Upper lobe of right lung (tissue), 1 donor: ENCODE measurements at places on chromosomes 11 and 22. TPM values are rescaled to one million over a fixed set of nuclear protein-coding genes. Genes with fewer than 3 reads are reported as not detected.

The ACRV1 gene
- not detected for total RNA-seq

DNA sequence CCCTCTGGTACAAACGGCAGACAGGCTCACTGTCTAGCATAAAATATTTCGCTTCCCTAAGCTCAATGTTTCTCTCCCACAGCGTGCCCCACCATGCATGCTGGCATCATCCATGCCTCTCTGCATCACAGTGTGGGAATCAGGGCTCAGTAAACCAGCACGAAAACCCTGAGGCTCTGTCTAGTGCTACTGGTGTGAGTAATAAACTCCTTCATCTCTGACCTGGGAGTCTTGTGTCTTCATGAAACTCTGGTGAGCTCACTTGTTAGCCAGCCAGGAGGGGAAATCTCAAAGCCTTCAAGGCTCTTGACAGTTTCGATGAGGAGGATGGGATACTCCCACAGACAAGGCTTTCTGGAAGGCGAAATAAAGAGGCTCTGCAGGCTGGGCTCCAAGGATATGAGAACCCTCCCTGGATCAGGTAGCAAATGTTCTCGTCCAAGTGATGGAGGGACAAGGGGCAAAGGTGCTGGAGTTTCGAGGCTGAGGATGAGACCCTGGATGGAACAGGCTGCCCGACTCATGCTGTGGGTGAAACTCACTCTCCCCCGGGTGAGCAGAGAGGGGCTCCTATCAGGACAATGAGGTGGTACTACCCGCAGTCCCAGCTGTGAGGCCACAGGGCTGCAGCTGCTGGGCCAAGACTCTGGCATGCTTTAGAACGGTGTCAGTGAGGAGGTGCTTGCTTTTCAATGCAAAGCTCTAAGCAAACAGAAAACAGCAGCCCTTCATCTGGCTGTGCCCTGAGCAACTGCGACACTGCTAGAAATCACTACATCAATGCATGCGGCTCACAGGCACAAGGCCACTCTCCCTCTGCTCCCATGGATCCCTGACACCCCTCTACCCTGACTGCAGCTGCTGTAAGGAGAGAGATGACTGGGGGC lies 69.3 kb downstream of the SHANK2 start:
- no peak for DNase-seq

DNA sequence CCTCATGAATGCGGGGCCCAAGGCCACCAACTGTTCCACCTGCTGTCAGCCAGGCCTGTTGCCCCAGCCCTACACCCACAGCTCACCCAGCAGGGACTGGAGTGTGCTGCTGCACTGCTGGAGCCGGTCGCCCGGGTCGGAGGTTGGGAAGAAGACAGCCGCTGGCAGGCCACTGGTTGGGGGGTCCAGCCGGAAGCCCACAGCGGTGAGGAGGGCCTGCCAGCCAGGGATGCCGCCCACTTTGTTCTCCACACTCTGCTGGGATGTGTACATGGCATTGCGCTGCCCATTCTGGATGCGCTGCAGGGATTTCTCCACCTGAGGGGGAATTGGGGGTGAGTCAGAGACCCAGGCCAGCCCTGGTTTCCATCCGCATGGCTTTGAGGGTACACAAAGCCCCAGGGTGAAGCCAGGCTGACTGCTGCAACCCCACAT lies 74.2 kb upstream of the PITPNB start:
- peak; percentile 58 for DNase-seq

- DNase-seq = peak; percentile 93
Observed at GRCh38 chr11:67584205-67584880, 731 bp downstream of the GSTP1 start.

DNA sequence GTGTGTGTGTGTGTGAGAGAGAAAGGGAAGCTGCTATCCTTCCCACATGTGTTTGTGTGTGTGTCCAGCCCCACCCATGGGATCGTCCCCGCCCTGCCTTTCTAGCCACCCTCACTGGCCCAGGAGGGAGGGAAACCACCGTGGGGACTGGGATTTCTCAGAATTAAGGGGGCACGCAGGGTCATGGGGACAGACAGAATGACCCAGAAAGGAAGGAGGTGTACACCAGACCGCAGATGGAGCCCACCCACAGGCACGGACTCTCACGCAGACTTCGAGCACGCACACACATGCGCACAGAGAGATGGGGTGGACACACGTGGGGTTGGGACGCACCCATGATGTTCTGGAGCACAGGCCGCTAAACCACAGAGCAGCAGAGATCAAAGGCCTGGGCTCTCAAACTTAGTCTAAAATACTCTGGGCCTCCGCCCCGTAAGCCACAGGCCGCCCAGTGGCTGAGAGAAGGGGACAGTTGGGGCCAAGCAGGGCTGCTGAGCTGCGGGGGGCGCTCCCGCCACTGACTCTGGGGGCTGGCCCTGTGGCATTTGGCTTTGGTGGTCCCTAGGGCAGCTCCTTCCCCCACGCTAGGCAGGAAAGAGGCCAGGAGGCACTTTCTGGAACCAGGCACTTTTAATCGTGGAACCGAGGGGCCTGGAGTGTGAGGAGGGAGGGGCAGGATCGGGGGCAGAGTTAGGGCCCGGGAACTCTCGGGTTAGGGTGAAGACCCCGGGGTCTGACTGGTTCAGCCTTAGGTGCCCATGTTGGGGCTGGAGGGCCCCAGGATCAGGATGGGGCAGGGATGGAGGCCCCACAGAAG lies 1.5 kb downstream of the IFITM5 start:
- peak; percentile 63 for DNase-seq

DNA sequence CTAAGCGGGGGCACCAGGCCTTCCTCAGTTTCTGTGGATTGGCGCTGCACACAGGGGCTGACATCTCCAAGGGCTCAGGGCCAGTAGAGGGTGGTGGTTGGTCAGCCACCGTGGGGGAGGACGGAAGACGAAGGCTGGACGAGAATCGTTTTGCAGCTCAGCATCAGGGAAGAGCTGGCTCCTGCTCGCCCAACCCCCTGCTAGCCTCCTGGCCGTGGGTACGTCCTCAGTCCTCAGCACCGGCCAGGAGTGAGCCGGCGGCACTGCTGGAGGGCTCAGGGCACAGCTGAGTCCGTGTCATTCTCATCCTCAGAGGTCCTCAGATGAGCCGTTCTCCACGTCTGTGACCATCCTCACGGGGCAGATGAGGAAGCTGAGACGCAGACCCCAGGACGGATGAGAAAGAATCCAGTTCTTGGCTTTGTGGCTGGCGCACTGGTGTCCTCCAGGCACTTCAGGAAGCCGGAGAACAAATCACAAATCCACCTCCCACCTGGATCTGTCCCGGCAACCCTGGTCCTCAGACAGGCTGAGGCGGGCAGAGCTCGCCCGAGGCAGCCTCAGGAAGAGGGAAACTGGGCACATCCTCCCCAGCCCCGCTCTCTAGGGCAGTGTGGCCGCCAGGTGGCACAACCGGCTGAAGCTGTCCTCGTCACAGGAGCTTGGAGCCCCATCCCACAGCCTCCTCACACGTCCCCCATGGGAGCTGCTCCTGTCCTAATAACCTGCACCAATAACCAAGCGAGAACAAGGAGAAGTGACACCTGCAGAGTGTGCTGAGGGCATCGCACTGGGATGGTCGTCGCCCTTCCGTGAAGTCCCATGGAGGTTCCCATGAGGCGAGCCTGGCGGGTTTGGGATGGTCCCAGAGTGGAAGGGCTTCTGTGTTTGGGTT lies 393.7 kb downstream of the BRD1 start:
- no peak for DNase-seq
